ENCODE measurements at places on chromosomes 1 and 21. TPM values are rescaled to one million over a fixed set of nuclear protein-coding genes. Genes with fewer than 3 reads are reported as not detected.

GRCh38 chr1:66275083-66275482 lies 258.9 kb upstream of the SGIP1 start:
- DNase-seq, result no peak

Gene CHI3L2
- total RNA-seq, result not detected

Gene KCNC4
- total RNA-seq, result 1.1 TPM

GRCh38 chr1:27322569-27323240 lies 742 bp downstream of the TMEM222 start:
- no peak for DNase-seq

- no peak for DNase-seq
These were observed 128.0 kb upstream of the KLHDC7A start for GRCh38 chr1:18352636-18353265.

- DNase-seq, result no peak
These were observed 47.3 kb upstream of the COA6 start for GRCh38 chr1:234325878-234326496.

Gene BLACAT1
- total RNA-seq, result not detected

GRCh38 chr1:93694039-93694438 lies 12.4 kb upstream of the BCAR3 start:
- DNase-seq, result no peak

Gene PGLYRP4
- not detected for total RNA-seq

- DNase-seq, result peak; percentile 88
These were observed 51.1 kb downstream of the GLIS1 start for GRCh38 chr1:53687901-53688300.

DNA sequence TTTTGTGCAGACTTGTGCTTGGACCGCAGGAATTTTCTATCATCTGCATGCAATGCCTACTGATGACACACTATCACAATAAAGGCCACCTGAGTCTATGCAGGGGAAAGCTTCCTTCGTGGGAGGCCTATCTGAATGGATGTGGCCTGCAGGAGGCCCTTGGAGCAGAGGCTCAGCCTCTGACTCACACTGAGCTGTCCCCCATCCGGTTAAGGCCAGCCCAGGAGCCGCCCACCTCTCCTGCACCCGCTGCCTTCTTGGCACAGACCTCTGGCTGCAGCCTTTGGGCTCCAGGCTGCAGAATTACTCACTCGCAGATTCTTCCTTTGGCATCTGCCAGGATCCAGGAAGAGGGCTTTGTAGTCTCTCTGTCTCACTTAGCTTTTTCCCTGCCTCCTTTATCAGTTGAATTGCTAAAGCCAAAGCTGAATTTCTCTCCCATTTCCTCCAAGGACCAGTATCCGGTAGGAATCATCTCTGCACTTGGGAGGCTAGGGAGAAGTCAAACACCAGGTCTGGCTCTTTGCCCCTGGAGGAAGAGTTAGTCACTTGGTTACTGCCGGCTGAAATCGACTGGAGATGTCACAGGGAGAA lies 65.1 kb upstream of the JUN start:
- DNase-seq, result peak; percentile 86

DNA sequence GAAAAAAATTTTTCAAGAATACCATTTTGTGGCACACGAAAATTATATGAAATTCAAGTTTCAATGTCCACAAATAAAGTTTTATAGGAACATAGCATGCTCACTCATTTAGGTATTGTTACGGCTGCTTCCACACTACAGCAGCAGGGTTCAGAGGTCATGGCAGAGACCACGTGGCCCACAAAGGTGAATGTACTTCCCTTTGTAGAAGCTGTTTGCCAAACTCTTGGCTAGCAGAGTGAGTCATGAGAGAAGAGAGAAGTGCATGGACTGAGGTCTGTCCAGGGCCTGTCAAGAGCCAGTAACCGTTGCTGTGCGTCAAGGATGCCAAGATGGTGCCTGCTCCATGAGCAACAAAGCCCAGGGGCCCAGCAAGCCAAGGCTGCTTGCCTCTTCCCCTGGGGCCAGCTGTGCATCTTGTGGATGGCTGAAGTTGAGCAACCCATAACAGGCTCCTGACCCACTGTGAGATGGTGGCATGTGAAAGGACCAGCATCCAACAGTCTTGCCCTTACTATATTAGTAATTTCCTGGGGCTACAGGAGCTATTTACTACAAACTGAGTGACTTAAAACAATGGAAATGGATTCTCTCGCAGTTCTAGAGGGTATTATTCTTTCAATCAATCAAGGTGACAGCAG lies 64.8 kb upstream of the ATP5PO start:
- no peak for DNase-seq

Gene CBR3
- total RNA-seq, result 7.9 TPM

Gene HSD3B2
- not detected for total RNA-seq

- DNase-seq, result no peak
These were observed 15.8 kb upstream of the MTR start for GRCh38 chr1:236779312-236779711.

DNA sequence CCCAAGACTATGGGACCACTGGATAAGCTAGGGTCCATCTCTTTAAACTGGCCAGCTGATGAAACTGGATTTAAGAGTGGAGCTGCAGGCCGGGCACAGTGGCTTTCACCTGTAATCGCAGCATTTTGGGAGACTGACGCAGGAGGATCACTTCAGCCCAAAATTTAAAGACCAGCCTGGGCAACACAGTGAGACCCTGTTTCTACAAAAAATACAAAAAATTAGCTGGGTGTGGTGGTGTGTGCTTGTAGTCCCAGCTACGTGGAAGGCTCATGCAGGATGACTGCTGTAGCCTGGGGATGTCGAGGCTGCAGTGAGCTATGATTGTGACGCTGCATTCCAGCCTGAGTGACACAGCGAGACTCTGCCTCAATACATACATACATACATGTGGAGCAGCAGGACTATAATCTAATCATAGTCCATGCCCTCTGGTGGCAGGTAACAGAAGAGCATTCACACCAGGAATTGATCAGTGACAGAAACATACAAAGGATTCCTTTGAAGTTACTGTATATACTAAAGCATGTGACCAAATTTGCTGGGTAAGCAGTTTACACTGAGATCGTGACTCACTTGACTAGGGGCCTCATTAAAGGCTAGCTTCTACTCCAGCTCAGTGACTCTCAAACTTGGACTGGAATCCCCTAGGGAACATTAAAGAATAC lies 101.5 kb upstream of the SLFNL1 start:
- no peak for DNase-seq

- no peak for DNase-seq
These were observed 250.1 kb downstream of the KCNH1 start for GRCh38 chr1:210883821-210884220.

- DNase-seq, result no peak
These were observed 955 bp upstream of the UBE2G2 start for GRCh38 chr21:44802396-44803153.

- no peak for DNase-seq
These were observed 112.3 kb upstream of the TRABD2B start for GRCh38 chr1:48109390-48110013.

DNA sequence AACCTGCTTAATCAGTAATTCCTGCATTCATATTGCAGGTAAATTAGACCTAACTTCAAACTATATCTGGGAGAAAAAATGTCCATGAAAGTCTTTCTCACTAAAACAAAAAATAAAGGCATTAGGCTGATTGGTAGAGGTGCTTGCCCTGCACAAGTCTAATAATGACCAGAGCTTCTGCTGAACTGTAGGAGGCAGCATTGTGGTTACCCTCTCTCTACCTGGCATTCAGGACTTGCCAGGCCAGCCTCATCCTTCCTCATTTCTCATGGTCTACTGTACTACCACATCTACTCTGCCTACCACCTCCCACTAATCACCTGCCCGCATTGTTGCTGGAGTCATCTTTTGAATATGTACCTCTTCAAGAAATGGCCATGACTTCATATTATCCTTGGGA lies 60.8 kb upstream of the KRTAP11-1 start:
- no peak for DNase-seq

GRCh38 chr1:82625537-82625936 lies 824.8 kb downstream of the ADGRL2 start:
- no peak for DNase-seq

- no peak for DNase-seq
These were observed 1.7 kb downstream of the TOR1AIP1 start for GRCh38 chr1:179883745-179884138.

- DNase-seq, result no peak
These were observed 18.6 kb downstream of the A3GALT2 start for GRCh38 chr1:33302325-33302724.

GRCh38 chr21:41411449-41412089 lies 14.5 kb upstream of the MX1 start:
- DNase-seq, result no peak

Gene PLA2G5
- total RNA-seq, result not detected

Gene GCSAML
- not detected for total RNA-seq

Gene AMY2B
- total RNA-seq, result 10.0 TPM

- no peak for DNase-seq
These were observed 103.3 kb upstream of the FGGY start for GRCh38 chr1:59193443-59194093.

- DNase-seq, result no peak
These were observed 73.5 kb upstream of the VCAM1 start for GRCh38 chr1:100646001-100646400.

DNA sequence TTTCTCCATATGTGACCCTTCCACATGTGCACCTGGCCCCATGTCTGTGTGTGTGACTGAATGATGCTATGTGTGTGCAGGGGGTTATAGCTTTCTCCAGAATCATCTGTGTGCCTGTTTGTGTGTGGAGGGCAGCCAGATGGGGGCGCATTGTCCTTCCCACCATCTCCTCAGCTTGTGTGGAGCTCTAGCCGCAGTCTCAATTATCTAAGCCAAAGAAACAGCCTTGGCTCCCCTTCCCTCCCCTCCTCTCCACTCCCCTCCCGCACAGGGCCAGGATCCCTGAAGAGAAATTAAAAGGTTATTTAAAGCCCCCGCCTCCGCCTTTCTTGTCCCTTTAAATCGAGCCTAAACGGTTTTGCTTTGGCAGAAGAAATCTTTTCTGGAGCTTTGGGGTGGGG lies 1.8 kb upstream of the DMBX1 start:
- DNase-seq, result no peak

- DNase-seq, result no peak
These were observed 17.2 kb downstream of the ATP1A1 start for GRCh38 chr1:116390195-116390594.

GRCh38 chr1:226953175-226953800 lies 13.2 kb downstream of the COQ8A start:
- DNase-seq, result no peak

DNA sequence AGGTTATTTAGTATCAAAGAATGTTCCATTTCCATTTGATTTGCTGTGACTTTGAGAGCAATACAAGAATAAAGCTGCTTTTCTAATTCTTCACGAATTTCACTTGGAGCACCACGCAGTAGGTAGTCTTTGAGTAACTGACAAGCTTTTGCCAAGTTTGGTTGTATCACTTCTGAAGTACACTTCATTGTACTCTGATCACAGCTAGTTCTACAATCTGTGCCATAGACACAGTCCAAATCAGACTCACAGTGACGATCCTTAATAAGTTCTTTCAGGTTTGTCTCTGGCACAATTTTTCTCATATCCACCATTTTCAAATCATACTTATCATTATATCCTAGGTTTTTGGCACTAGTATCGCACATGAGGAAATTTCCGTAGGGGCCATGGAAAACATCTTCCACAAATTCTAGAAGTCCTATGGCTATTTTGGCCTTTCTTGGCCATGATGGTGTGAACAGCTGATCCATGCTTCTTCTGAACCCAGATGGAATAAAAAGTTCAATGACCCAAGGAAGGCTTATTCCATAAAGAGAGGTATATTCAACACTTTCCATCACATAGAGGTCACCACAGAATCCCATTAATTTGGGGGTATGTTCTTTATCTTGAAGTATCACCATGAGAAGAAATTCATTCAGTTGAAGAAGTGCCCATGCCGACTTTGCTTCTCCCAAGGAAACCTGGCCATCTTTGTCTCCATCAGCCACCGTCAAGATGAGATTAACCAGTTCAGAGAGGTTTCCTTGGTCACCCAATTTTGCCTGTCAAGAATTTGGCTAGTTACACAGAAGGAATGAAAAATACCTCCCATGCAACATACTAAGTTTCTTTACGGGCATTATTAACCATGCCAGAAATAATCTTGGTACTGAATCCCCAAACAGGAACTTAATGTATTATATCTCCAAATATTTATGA lies 11.9 kb downstream of the RPL5 start:
- no peak for DNase-seq

DNA sequence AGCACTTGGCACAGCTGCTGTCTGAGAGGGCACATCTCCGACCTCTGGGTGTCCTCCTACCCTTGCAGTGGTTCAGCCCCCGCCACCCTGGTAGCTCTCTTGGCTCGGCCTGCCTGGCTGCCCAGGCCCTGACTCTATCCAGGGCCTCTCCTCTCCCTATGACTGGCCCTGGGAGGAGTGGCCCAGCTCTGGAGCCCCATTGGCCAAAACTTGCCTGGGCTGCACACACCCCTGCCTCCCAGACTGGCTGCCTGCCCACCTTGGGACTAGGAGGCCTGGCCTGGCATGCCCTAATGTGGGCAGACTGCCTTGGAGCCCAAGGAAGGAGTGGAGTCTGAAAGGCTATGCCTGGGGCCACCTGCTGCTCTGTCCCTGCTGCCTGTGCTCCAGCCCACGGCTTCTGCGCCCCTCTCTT lies 33.6 kb downstream of the ACOT11 start:
- DNase-seq, result no peak

GRCh38 chr1:64986903-64987871 lies 20.8 kb upstream of the JAK1 start:
- peak; percentile 57 for DNase-seq

GRCh38 chr1:29921741-29922140 lies 685.4 kb downstream of the PTPRU start:
- no peak for DNase-seq

GRCh38 chr1:94501935-94502334 lies 39.6 kb downstream of the F3 start:
- DNase-seq, result no peak

Gene TLCD4
- total RNA-seq, result 0.57 TPM

DNA sequence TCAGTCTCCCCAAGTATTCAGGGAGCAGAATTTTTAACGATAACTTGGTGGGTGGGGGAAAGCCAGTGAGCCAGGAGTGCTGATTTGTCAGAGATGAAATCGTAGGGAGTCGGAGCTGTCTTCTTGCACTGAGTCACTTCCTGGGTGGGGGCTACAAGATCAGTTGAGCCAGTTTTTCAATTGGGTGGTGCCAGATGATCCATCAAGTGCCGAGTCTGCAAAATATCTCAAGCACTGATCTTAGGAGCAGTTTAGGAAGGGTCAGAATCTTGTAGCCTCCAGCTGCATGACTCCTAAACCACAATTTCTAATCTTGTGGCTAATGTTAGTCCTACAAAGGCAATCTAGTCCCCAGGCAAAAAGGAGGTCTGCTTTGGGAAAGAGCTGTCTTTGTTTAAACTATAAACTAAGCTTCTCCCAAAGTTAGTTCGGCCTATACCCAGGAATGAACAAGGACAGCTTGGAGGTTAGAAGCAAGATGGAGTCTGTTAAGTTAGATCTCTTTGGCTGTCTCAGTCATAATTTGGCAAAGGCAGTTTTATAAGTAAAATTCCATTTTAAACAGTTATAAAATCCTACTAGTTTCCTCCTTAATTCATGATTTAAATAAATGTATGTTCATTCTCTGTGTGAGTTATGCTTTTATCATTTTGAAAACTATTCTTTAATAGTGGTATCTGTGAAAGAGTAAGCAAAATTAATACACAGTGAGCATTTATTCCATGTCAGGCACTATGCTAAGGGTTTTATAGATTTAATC lies 51.7 kb downstream of the SLC16A1 start:
- DNase-seq, result no peak

Gene LCE3D
- total RNA-seq, result not detected

Gene OR2T29
- not detected for total RNA-seq

Gene TAS1R1
- not detected for total RNA-seq

Measured in osteocyte (in vitro differentiated cells).